ENCODE measurements at places on chromosomes 3 and 15.

DNA sequence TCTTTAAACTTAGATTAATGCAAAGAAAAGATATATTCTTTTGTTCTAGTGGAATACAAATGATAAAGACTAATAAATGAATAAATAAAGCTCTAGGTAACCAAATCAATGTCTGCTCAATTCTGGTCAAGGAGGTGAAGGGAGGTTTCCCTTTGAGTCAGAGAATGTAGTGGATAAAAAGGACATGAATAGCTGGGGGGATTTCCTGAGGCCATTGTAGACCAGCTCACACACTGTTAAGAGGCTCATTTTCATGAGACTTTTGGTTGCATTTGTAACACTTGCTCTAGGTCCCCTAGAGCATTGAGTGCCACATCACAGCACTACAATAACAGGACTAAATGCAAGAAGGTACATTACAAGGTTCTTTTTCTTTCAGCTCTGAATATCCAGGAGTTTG lies 170.7 kb downstream of the TIGIT start:
- DNase-seq: no peak

DNA sequence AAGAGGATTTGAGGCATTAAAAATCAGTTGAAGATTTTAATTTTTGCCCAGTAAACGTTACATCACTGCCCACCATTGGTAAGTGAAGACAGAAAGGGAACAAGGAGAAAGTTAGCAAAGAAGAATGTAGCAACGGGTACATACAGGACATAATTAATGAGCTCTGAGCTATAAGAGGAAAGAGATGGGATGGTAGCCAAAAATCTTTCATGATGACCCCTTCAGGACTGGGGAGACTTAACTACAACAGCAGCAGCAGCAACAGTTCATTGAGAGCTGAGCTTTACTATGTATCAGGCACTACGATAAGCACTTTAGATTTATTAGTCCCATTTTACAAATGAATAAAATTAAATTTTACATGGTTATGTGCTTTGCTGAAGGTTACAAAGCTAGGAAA lies 18.4 kb downstream of the EMC4 start:
- no peak for DNase-seq

GRCh38 chr3:14156843-14157561 lies 21.4 kb downstream of the XPC start:
- no peak for DNase-seq

GRCh38 chr3:186784820-186785494 lies 1.6 kb downstream of the EIF4A2 start:
- DNase-seq: no peak

DNA sequence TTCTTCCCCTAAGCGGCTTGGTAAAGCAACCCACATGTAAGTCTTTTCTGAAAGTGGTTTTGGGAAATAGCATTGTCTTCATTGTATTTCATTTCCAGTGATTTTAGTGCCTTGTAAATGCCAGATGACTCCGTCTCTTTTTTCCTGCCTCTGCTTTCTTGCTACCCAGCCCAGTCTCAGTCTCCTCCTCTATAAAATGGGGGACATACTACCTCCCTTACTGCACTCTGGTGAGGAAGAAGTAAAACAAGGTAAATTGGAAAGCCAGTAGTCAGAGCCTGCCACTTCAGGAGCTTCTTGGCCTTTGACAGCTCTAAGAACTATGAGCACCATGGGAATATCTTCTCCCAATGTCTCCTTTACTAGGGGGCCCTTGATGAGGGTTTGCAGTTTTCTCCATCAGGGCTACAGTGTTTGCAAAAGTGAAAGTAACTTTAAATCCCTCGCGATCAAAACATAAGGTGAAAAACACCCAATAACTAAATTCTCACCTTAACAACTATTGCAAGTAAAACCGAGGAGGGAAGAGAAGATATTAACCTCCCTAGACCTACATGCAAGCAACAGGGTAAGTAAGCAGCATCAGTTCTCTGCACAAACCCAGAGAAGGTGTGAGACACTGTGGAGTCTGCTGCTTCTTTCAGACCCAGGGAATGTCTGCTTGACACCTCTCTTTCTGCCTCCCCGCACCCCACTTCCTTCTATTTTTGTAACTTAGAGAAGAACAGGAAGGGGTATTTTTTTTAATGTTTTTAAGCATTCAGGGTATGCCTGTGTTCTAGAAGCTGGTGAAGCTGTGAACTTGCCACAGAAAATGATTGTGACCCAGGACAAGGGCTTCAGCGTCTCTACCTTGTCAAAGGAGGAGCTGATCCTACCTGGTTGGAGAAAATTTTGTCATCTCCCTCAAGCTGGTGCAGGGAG lies 159.1 kb upstream of the EOMES start:
- DNase-seq: no peak

DNA sequence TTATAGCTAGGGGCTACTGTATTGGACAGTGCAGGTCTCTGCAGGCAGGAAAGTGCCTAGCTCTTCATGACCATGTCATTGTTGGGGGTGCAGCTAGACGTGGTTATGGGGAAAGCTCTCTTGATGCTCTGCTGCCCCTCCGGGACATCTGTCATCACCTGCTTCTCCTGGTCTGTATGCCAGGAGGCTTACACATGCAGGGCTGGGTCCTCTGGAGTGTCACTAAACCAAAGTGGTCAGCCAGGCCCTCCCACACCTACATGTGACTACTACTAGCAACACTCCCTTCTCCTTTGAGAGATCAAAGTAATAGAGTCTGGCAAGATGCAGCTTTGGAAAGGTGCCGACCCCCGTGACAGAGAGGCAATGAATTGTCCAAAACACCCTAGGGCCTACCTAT lies 98.5 kb downstream of the SST start:
- no peak for DNase-seq

GRCh38 chr3:38643090-38643489 lies 6.4 kb downstream of the SCN5A start:
- no peak for DNase-seq

- DNase-seq: no peak
These were observed 186.7 kb downstream of the TJP1 start for GRCh38 chr15:29635513-29636098.

DNA sequence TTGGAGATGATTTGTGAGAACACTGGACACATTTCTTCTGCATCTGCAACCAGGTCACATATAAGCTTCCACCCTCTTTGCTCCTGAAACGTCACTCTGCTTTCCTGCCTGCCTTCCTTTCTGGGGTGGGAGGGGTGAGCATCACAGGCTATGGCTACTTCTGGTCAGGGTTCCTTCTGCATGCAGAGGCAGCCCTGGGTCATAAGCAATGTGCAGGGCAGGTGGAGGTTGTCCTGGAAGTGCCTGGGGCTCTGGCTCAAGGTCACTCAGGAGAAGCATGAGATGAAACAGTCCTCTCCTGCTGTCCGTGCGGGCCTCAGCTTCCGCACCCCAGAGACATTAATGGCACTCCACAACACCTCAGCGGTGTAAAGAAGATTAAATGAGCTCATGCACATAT lies 15.1 kb downstream of the SLC6A20 start:
- DNase-seq: no peak

DNA sequence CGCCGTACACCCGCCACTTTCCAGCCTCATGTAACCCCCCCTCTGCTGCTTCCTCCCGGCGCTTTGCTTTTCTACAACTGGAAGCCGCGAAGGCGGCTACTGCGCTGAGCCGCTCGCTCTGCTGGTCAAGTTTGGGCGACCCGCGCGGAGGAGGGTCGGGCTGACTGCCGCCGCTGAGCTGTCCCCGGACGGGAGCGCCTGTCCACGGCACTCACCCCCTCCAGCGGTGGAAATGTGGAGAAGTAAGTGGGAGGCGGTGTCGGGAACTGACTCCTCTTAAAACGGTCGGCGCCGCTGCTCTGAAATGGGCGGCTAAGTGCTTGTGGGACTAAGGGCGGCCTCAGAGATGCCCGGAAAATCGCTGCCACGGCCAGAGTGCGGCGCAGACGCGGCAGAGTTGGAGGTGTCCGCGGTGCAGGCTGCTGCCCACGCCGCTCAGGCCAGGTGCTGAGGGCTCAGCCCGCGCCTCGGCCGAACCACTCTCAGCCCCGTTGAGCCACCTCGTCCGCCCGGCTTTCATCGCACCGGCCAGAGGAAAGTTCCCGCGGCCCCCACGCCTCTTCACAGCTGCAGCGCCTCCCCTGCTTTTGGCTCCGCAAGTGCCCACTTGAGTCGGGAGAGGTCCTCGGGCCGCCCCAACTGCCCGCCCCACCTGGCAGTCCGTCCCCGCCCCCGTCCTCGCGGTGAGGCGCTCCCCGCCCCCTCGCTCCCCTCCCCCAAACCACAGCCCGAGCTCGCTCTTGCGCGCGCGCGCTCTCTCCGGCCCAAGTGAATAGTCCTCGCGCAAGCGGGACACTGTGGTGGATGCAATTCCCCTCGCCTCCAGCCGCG lies at the start of gene EPHA6:
Gene EPHA6 (plus strand): TSS at position 775 of the 831 bp plus-strand sequence.
- DNase-seq: no peak

DNA sequence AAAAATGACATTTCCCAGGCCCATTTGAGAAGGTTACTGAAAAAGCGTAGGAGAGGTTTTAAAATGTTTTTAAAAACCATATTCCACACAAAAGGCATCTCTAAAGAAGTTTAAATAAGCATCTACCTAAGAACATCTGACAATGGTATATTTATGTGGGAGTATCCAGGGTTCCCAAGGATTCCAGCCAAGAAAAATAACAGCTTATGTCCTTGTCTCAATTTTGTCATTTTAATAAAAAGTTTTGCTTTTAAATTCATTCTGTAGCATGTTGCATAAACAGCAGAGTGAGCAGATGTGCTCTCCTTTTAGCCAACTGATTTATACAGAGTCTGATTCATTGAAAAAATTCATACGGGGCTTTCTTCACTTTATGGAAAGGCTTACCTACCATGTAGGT lies 129.9 kb downstream of the LRRC3B start:
- no peak for DNase-seq

DNA sequence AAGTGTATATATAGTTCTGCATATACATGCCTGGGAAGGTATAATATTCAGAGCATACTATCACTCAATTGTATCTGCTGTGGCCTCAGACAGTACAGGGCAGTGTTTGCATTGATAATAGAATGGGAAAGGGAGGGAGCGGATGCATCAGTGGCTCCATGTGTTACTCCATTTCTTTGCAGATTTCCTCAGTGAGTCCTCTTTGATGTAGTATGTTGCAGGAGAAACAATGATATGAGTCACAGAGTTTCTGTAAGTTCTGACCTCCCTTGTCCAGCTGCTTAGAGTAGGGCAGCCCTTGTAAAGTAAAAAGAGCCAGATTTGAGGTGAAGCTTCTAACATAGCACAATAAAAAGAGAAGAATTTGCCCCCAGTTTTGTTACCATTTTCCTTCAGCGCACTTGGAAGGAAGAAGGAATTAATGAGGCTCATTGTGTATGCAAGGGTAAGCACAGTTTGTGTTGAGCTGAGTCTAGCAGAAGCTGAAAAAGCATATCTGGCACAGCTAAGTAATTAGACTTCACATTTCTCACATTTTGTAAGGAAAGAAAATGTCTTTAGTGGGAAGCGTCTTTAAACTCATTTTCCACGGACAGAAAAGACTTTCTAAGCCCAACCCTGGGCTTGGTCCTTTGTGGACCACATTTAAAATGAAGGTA lies 555.8 kb upstream of the IL12A start:
- no peak for DNase-seq

GRCh38 chr15:32898414-32898813 lies 180.6 kb downstream of the GREM1 start:
- DNase-seq: no peak

- no peak for DNase-seq
These were observed 87.2 kb downstream of the HMG20A start for GRCh38 chr15:77507911-77508310.

DNA sequence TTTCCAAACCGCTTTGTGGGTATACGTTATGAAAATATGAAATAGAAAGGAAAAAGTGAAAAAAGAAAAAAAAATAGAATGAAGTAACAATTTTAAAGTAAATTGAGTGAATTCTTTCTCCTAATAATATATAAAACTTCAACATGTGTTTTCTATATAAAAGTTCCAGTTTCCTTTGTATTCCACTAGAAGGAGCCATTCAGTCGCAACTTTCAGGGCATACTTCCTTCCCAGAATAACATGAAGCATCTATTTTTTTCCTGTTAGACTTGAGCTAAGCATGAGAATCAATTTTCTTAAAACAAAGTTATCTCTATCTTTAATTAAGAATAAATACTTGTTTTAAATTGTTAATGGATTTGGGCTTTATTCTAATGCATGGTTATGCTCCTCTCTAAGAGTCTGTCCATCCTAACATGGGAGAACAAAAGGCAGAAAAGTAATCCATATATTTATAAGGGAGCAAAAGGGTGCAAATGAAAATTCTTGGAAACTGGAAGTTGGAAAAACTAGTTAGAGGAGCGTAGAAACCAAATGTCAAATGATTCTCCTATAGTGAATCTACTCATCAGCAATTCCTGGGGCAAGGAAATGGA lies 16.0 kb upstream of the VGLL3 start:
- no peak for DNase-seq

DNA sequence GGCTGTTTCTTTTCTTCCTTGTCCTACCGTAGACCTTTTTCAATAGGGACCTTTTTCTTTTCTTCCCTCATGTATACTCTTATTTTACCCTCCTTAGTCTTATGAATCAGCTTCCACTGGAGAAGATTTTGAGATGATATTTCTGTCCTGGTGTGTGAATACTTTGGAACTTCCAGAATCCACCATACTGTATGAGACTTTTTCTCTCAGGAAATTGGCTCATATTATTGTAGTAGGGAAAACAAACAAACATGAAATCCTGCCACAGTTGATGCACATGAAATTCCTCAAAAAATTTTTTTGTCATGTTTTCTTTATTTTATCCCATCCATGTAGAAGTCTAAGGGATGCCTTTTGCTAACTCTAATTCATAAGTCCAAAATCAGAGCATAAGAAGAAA lies 289.3 kb upstream of the PLSCR5 start:
- DNase-seq: no peak

DNA sequence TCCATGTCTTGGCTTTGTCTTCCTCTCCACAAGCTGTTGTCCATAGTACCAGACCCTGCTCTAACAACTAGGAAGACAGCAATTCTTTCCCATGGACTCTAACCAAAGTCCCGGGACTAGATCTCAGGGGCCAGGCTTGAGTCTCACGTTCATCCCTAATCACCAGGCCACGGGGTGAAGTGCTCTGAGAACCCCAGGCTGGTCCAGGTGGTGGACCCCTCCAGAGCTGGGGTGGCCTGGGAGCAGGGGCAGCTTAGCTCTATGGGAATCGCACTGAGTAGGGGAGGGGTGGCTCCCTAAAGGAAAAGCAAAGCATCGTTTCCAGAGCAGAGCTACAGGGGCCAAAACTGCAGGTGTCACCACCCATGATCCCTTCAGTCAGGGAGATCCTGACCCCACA lies 150.9 kb downstream of the TPRA1 start:
- DNase-seq: no peak

GRCh38 chr15:74322558-74323180 lies 44.8 kb downstream of the CYP11A1 start:
- DNase-seq: peak; percentile 47
